ENCODE measurements at places on chromosomes 6 and 20.

- no peak for DNase-seq
These were observed 13.0 kb downstream of the PIM1 start for GRCh38 chr6:37182736-37183590.

DNA sequence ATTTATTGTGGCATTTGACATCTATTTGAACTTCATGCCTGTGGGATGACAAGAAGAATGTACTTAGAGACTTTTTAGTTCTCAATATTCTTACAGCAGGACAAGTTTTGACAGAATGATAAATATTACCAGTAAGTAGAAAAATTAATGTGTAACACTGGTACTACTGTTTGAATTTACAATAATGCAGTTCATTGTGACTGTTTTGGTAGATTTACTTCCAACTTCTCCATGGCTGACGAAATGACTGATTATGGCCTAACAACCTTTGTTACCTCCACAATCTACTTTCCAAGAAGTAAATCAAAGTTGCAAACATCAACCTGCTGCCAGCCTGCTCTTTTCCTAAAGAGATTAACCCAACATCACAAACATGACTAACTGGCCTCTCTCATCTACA is 38.5 kb downstream of the PAK5 start:
- no peak for DNase-seq

GRCh38 chr20:62739581-62740285 is 31.1 kb downstream of the NTSR1 start:
- no peak for DNase-seq

- DNase-seq = no peak
These were observed 247.8 kb upstream of the CHD6 start for GRCh38 chr20:41865938-41866337.

GRCh38 chr6:45195137-45195536 is 133.0 kb upstream of the RUNX2 start:
- no peak for DNase-seq

GRCh38 chr20:45011108-45011526 is 44.8 kb downstream of the STK4 start:
- DNase-seq = peak; percentile 35

DNA sequence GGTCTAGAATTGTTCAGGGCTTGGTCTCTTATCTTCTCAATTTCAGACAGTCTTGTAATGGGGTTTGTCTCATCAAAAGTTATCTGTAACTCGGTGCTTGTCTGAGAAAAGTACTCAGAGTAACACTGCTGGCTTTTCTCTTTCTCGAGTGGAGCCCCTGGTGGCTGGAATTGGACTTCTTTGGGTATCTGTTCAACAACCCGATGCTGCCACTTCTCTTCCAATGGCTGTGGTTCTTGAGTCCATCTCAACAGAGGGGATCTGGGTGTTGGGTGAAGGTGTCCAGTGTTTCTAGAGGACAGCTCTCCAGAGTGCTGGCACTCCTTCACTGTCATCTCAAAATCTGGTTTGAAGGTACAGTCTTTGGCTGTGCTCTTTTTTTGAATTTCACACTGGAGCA is 24.6 kb downstream of the DST start:
- no peak for DNase-seq

DNA sequence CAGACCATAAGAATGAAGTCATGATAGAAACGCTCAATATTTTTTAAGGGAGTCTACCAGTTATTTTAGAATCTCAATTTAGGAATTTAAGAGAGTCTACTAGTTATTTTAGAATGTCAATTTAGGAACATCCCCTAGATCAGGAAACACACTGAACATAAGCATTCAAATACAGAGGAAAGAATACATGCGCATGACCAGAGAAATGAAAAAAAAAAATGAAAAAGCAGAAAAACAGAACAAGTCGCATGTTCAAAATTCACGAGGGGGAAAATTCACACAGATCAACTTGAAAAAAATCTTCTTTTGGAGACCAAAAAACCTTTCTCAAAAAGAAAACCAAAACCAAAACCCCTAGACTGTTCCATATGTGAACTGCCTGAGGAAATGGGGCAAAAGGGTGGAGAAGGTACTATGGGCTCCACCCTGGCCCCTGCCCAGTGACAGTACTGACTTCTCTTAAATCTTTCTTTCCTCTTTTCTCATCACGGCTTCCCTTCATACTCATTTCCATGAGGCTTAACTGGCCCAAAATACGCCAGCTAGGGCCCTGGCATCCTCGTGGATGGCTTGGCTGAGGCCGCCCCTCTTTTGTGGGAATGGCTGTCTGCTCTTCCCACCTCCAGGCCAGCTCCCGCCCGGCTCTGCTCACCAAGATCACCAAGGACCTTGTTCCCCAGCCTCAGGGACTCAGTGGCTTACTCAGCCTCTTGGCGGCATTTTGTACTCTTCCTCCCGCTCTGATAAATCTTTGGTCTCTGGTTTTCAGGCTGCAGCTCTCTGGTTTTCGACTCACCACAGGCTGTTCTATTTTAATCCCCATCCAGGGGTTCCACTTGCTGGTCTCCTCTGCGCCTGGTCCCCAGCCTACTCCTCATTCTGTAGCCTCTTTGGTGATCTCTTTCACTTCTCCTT is 11.2 kb downstream of the ZBTB2 start:
- no peak for DNase-seq

DNA sequence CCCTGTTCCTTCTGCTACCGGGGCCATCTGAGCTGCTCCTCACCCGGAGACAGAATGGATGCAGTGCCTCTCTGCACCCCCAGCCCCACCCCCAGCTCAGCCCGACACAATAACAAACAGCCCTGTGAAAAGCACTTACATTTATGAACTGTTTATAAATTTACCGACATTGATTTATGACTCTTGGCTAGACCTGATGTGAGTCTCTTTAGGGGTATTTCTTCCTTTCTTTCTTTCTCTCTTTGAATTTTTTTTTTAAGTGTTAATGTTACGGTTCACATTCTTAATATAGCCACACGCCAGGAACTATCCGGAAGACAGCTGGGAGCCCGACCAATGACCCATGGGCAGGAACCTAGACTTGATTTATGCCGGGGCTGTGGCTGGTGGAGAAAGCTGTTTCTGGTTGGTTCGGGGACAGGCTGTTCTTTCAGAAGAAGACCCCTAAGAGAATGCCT is 266.3 kb downstream of the CDC5L start:
- DNase-seq = no peak

DNA sequence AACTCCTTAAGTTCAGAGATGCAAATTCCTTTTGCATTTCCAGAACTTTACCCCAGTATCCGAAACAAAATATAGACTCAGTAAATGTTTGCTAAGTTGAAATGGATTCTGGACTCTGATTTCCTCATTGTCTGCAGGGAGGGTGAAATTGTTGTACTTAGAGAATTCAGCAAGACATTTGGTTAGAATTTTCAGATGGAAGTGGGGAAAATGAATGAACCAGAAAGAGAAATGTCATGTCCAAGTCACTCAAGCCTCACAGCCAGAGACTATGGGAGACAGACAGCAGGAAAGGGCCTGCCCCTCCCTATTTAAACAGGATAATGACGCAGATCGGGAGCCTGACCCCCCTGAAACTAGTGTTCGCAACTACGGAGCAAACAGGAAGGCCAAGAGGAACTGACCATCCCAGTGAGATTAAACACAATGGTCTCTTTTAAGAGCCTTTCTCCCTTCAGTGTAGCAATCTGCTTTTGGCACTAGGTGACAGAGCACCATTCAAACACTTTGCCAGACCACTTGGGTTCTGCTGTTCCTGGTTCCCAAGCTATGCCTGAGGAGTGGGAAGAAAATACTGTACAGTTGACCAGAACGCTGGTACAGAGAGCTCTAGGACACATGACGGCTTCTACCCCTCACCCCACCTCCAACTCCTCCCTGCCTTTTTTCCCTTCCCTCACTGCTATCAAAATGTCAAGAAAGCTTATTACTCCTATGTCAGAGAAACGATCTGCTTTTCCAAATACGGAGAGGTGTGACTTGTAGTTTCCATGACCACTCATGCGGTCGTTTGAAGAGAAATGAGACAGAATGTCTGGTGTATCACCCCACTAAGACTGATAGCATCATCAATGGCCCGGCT is 13.7 kb downstream of the NEDD9 start:
- no peak for DNase-seq

- DNase-seq = no peak
These were observed 15.0 kb upstream of the IFNGR1 start for GRCh38 chr6:137233911-137234863.

GRCh38 chr20:57593134-57593886 is 26.9 kb downstream of the ZBP1 start:
- no peak for DNase-seq

DNA sequence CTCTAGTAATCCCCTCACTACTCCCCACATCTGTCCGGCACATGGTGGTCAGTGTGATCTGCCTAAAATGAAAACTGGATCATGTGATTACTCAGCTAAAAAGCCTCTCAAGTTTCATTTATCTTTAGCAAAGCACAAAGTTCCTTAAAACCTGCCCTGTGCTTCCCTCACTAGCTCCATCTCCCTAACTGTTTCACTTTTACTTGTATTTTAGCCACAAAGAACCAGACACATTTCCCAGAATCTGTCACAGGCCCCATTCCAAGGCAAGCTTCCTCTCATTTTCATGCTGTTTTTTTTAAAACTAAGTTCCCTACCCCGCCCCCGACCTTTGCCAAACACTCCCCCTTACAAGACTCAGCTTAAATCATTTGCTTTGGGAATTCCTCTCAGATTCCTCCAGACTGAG is 8.9 kb upstream of the IGF2R start:
- DNase-seq = no peak

GRCh38 chr20:53370345-53370961 is 223.2 kb downstream of the ZNF217 start:
- no peak for DNase-seq

GRCh38 chr6:168138436-168138835 is 59.4 kb upstream of the FRMD1 start:
- DNase-seq = no peak

DNA sequence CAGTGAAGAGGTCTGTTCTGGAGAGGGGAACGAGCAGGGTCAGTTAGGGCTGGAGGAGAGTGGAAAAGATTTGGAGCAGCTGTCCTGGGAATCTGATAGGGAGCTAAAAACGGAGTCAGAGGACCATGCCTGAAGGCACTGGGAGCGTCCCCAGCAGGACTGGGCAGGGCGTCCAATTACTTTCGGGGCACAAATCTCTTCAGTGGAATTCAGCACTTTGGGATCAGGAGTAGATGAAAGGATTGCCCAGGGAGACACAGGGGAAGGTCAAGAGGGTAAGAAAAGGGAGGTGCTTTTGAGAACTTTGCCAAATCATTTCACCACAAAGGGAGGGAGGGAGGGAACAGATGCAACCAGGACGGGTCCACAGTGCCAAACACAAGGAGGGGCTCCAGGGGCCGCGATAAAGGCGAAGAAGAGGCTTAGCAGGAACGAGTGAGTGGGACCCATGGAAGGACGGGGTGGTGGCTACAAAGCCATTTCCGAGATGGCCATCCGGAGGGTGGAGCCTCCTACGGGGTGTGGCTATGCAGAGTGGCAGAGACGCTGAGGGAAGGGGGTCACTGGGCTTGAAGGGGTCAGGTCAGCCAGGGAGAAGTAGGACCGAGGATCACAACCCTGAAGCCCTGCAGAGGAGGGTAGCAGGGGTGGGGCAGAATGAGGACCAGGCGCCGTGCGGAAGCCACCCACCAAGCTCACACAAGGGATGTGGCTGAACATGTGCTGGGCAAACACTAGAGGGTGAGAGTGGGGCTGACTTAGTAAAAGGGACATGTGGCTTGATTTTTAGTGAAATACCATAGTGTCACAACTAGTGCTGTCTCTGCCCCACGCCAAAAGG is 180.0 kb upstream of the RREB1 start:
- no peak for DNase-seq
